ENCODE measurements at places on chromosomes 7 and 10.

GRCh38 chr7:90958647-90959046 is 305.6 kb upstream of the FZD1 start:
- no peak for DNase-seq

GRCh38 chr10:93701866-93702209 is 554 bp downstream of the FRA10AC1 start:
- peak; percentile 61 for DNase-seq

GRCh38 chr10:48885376-48885775 is 54.3 kb downstream of the LRRC18 start:
- peak; percentile 27 for DNase-seq

DNA sequence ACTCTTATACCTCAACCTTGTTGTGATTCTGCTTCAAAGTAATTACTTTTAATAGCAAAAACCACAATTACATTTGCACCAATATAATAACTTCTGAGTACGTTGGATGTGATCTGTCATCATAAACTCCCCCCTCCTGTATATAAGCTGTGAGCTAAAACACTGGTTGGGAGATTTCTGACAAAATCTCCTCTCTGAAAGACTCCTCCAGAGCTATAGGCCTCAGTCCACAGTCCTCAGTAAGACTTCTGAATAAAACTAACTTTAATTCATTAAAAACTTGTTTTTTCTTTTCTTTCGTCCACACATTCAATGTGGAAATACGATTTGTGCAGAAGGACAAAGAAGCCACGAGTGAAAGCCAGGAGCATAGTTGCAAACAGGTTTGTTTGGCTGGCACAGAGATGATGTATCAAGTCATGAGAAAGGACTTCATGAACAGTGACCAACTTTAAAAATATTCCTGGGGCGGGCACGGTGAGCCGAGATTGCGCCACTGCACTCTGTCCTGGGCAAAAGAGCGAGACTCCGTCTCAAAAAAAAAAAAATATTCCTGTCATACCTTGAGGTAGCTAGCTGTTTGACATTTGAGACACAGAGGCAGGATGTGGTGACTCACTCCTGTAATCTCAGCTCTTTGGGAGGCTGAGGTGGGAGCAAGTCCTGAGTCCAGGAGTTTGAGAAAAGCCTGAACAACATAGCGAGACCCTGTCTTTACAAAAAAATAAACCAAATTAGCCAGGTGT is 91.1 kb upstream of the ARHGAP21 start:
- peak; percentile 87 for DNase-seq

- peak; percentile 88 for DNase-seq
Observed at GRCh38 chr10:12419262-12419847, 70.0 kb downstream of the CAMK1D start.

GRCh38 chr10:53899463-53900160 is 901.4 kb downstream of the PCDH15 start:
- no peak for DNase-seq

DNA sequence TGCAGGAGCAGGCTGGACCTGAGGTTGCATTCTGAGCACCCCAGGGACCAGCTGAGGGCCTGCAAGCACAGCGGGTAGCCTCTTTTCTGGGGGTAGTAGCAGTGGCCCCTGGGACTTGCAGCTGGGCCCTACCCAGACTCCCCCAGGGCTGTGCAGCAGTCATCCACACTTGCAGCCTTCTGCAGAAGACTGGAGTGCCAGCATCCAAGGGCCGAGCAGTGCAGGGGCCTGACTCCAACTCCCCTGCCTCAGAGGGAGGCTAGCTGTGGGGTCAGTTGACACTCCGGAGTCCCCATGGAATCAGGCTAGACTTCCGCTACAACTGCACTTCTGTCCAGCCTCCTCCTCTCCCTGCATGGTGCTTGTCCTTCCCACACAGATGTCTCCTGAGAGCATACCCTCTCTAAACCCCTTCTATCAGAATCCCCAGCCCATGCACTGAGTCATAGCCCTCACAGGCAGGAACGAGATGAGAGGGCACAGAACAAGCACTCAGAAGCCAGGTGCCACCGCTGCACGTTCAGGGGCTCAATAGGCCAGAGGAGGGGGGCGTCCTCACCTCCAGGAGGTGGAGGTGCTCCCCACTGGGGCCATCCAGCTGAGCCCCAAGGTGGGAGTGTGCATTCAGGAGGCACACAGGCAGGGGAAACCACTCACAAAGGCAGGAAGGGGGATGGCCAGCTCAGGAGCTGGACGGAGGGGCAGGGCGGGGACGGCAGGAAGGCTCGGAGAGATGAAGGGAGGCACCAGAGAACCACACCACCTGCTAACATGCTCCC is 7.5 kb downstream of the RASGEF1A start:
- DNase-seq: no peak

Measured in ELR (cell line).